ENCODE measurements at places on chromosomes 4 and X.
A peak's percentile ranks its signal among the peaks of the same experiment; 100 is the strongest.

GRCh38 chrX:46617906-46618305, 44.3 kb downstream of the CHST7 start:
- DNase-seq, result no peak

DNA sequence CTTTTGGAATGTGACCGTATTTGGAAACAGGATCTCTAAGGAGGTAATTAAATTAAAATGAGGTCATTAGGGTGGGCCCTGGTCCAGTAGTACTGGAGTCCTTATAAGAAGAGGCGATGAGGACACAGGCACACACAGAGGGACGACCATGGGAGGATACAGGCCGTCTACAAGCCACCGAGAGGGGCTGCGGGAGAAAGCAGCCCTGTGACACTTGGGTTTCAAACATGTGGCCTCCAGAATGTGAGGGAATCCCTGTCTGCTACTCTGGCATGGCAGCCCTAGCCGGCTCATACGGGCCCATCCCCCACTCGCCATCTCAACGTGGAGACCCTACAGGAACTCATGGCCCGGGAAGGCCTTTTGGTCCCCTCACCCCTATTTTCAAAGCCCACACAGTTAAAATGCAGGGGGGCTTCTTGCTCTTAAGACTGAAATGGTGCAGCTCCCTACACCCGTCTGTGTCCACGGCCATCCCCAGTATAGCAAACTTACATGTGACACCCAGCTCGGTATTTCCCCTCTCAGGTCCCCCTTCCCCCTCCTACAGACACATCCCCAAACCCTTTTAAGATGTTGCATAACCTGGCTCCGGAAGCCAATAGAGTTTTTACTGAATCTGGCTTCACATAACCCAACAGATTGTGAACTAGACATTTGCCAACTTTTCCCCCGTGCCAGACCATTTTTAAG, 124.1 kb upstream of the TBL1X start:
- no peak for DNase-seq

GRCh38 chr4:89860971-89861370, 24.0 kb upstream of the SNCA start:
- DNase-seq, result no peak

GRCh38 chr4:110062166-110062565, 136.2 kb downstream of the ELOVL6 start:
- no peak for DNase-seq

- DNase-seq, result no peak
These were observed 20.4 kb downstream of the TMLHE start for GRCh38 chrX:155592331-155592730.

GRCh38 chr4:3686753-3687152, 79.4 kb upstream of the ADRA2C start:
- no peak for DNase-seq

- DNase-seq, result no peak
These were observed 135.2 kb upstream of the TSPAN5 start for GRCh38 chr4:98793658-98794057.

DNA sequence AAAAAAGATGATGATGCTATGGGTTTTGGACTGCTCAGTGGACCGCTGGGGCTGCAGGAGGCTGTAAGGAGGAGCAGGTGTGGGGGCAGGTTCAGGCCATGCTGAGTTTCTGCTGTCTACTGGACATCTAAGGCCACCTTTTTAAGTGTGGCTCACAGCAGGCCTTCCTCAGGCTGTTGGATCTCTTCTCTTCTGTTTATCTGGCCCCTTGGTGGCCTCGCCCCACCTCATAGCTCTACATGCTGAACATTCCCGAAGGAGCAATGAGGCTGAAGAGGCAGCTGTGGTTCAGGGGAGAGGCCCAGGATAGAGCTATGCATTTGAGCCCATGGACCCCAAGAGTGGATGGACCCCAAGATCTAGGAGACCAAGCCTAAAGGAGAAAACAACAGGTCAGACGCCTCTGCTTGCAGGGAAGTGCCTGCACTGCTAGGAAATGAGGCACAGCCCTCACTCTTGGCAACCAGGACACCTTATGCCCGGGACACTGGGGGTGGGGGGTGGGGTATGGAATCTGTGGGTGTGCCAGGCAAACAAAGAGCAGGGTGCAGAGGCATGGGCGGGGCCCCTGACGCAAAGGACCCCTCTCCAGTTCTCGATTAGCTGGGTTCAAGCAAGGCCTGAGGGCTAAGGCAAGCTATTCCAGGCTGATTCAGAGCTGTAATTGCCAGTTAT, 168.9 kb downstream of the BCOR start:
- DNase-seq, result no peak

- no peak for DNase-seq
These were observed 603.7 kb downstream of the GRXCR1 start for GRCh38 chr4:43496188-43496587.

- no peak for DNase-seq
These were observed 173.2 kb upstream of the FAM9B start for GRCh38 chrX:9207142-9207541.

GRCh38 chr4:2301806-2302205, 39.9 kb upstream of the MXD4 start:
- no peak for DNase-seq

- no peak for DNase-seq
These were observed 19.7 kb upstream of the FHIP1A start for GRCh38 chr4:151389311-151389710.

DNA sequence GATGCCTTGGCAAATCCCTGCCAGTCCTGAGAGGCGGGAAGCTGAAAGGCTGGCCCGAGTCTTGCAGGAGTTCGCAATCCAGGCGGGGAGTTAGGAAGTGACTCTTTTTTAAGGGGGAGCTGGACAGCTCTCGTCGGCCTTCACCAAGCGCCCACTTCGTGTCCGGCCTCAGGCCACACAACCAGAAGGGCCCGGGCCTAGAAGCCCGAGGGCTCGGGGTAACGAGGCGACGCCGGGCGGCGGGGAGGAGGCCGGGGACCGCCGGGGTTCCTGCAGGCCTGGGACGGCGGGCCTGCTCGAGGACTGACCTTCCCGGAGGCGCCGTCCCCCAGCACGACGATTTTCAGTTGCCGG, 395 bp downstream of the RAB28 start:
- DNase-seq, result peak; percentile 9

DNA sequence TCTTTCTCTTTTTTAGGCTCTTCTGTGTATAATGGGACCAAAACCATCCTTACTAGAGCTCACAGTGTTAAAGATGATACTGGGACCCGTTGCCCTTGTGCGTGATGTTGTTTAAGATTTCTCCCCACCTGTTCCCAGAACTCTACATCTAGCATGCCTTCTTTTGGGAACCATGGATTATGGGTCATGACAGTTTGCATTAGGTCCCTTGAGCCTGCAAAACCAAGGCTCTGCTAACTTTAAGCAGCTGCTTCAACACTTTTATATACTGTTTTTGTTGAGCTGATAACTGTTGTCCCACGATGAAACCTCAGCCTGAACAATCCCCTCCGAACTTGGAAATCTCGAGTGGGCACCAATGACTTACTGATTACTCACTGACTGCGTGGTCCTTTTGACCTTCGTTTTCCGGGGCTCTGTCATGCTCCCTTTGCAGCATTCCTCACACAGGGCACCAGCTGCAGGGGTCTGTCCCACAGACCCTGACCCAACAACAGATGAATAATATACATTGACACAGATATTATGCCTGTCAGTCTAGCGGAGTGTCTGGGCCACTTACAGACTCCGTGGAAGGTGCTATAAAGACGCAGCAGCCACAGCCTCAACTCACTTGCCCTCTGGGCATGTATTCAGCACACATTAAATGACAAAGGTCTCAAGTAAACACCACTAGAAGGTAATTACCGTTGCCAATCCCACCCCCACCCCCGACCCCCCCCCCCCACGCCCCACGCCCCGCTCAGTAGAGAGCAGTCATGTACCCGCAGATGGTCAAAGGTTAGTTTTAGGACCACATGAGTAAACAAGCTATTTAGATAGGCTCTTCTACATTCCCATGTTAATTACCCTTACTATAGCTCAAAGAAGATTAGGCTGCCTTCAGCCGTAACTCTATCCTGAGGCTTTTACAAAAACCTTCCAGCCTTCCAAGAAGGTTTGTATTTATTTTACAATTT, 162.0 kb upstream of the WDFY3 start:
- DNase-seq, result no peak

DNA sequence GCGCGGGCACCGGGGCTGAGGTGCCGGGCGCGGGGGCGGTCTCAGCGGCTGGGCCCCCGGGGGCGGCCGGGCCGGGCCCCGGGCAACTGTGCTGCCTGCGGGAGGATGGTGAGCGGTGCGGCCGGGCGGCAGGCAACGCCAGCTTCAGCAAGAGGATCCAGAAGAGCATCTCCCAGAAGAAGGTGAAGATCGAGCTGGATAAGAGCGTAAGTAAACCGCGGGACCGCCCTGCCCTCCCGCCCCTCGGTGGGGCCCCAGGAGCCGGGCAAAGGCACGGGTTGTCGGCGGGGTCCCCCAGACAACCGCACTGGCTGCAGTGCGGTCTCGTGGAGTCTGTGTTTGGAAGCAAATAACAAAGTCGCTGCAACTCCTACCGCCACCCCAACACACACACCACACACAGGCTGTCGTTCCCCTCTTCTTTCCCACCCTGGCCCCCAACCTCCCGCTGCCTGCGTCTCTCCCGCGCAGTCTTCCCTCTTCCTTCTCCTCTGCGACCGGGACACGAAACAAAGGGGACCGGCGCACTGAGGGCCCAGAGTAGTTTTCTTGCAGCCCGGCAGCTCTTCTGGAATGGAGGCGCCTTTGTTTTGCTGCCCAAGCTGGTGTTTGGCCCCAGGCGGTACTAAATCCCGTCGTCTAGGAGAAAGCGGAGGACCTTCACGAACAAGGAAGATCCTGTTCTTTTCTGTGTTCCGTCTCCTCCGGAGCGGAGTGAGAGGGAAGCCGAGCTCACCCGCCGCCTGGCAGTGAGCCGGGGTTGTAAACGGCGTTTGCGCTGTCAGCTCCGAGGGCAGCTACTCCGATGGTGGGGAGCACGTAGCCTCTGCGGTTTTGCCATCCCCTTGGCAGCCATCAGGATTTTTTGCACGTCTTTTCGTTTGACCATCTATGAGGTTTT, 788 bp downstream of the SAP30 start:
- DNase-seq, result peak; percentile 16

DNA sequence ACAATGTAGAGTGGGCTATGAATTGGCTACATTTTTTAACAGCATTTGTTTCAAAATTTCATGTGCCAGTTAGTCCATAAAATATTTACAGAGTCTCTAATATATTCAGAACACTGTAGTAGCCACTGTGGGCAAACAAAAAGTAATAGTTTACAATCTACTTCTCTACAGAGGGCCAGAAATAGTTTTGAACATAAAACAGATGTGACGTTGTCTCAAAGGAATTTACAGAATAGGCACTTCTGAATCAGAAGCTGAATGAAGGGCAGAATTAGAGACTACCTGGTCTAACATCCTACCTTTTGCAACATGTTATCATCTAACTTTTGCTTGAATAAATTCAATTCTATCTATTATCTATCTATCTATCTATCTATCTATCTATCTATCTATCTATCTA, 811.9 kb upstream of the EPHA5 start:
- DNase-seq, result no peak

DNA sequence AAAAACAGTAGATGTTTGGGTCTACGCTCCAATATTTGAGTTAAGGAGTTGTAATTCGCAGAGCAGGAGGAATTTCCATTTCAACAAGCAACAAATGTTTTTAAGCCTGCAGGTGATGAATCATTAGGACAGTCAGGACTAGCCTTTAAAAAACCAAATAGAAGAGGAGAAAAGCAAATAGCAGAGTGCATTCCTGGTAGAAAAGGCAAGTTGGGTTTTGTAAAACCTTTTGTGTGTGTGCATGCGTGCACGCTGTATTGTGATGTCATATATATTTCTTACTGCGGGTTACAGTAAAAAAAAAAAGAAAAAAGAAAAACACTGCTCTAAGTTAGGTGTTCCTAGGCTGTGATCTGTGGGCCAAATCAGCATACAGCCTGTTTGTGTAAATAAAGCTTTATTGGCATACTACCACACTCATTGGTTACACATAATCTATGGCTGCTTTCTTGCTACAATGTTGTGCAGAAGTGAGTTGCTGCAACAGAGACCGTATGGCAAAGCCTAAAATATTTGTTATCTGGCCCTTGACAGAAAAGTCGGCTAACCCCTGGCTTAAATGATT, 135.6 kb downstream of the MID1 start:
- DNase-seq, result no peak

DNA sequence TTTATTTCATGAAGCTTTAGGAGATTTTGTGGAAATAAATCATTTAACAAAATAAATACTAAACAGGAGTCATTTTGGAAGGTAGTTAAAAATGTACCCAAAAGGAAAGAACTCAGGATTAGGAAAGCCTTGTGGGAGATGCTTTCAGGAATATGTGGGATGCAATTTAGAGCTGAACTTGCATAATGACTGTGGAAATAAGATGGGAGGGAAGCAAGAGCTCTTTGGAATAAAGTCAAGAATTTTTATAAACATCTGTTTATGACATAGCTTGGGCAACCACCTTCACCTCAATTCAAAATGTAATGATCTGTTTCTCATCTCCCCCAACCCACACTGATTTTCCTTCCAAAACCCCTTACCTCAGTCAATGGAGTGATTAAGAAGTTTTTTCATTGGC, 623.8 kb downstream of the FAT4 start:
- no peak for DNase-seq

DNA sequence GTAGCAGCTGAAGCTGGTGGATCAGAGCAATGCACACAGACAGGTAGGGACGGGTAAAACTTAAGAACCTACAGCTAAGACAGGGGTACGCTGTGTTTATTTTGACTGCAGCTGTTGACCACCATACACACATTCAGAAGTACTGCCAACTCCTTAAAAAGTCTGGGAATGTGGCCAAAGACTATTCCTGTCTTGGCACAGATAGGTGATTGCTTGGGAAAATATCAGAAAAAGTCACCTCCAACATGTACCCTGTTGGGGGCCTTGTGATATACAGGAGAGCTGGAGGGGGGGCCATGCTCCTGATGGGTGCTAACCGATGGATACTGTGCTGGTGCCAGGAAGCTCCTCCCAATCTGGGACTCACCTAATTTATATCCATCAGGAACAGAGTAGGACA, 121.2 kb downstream of the VCX2 start:
- no peak for DNase-seq

DNA sequence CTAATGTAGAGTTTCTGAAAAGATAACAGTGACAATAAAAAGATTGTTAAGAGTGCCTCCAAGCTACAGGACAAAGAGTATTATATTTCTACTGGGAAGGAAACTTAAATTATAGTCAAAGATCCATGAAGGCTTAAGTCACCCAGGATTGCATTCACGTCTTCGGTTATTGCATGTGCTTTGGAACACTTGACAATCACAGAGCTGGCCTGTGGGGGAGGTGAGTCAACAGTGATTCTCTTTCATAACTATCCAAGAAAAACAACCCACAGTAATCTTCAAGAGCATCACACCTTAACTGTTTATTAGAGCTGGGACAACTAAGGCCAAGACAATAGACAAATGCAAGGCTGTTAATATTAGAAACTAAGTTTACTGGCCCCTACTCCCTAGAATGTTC, 40.3 kb downstream of the PDGFC start:
- DNase-seq, result no peak

- DNase-seq, result no peak
These were observed 2.8 kb downstream of the PJA1 start for GRCh38 chrX:69162361-69162865.
